ENCODE measurements at places on chromosomes 13 and 19. TPM values are rescaled to one million over a fixed set of nuclear protein-coding genes. Genes with fewer than 3 reads are reported as not detected.

DNA sequence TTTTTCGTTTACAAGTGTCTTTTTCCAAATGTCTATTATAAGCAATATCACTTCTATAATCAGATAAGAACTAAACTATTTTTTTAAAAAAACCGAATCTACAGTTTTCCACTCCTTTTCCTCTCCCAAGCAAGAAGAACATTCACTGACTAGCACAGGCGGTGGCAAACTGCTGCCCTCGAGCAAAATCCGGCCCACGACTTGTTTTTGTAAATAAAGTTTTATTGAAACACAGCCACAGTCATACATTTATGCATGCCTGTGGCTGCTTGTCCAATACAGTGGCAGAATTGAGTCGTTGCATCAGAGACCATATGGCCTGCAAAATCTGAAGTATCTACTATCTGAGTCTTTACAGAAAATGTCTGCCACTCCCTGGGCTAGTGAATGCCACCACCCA, 27.4 kb downstream of the INSR start:
- no peak for DNase-seq

DNA sequence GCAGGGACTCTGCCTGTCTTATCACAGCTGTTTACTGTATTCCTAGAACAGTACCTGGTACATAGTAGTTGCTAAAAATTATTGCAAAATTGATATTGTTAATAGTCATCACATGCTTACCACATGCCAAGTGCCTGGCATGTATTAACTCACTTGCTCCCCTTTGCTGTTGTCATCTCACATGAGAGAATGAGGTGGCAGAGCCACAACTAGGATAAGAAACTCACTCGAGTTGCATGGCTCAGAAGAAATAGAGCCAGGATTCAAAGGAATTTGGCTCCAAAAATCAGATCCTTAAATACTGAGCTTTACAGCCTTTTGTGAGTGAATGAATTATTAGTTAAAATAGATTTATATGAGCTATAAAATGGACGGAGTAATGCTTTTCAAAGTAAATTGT, 42.6 kb downstream of the B3GLCT start:
- DNase-seq, result no peak

DNA sequence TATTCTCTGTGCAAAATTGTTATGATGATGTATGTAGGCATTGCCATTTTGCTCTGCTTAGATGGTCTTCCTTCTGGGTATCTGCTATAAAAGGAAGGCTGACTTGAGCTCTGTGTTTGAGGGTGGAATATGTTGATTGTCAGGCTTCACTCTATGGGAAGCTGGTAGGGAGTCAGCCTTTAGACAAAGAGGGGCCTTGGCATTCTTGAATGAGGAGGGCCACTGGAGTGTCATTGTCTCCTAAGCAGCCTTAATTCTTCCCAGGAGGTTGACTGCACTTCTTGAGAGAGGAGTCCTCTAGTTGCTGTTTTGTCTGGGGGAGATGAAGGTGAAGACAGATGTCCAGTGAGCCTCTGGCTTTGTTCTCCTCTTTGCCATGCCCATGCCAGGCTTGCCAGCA, 266.8 kb downstream of the KCNRG start:
- no peak for DNase-seq

Gene LPAR6
- 17.8 TPM for total RNA-seq

DNA sequence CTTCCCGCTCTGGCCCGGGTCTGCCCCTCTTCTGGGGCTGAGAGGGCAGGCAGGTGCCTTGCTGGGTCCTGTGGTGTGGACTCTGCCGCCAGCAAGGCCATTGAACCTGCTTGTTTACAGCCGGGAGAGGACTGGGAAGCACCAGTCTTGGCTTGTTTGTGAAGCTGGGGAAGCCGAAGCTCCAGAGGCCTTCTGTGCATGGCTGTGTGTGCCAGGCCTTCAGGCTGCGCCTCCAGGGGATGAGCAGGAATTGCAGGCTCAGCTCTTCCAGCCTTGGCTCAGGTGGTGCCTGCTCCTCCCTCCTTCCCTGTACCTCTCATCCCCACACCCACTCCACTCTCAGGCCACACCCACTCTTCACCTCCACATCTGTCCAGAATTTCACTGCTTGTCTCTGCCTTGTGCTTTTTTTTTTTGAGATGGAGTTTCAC, 17.5 kb downstream of the NDUFB7 start:
- DNase-seq, result peak; percentile 45

GRCh38 chr13:52804202-52804641, 44.2 kb downstream of the PCDH8 start:
- no peak for DNase-seq
